Fibroblast of skin of right quadriceps (primary cell): ENCODE measurements at places on chromosomes 5 and 9.

DNA sequence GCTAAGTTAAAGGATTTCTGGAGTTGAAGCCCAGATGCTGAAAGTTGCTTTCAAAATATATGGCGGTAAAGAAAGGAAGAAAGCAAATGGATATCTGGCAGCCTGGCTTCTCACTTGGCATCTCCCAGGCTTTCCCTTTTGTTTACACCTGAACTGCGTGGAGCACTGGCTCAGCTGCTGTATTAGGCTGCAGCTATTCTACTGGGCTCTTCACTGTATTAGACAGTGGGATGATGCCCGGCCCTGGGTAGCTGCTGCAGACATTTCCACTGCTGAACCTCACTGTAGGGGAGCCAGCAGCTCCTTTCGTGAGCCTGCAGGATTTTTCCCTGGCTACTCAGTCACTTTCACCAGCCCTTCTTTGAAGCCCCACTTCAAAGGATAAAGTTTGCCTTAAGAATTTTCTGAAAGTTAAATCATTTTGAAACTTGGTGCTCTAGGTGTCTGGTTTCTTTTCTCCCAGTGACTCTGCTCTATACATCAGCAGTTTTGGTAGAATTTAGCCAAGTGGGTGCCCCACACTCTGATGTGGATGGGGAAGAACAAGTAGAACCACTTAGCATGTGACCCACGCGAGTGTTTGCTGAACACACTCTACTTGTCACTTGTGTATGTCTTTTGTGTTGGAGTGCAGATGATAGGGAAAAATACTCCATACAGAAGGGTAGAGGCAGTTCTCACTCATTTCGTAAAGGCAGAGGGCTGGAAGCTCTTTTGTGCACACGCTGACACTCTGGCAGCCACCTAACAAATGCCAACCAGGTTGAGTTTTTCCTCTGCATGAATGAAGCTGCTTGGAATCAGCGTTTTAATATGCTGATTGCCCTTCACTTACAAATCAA is 49.9 kb downstream of the C9orf152 start:
- DNase-seq: no peak

GRCh38 chr9:8346296-8346695 is 546.7 kb upstream of the DMAC1 start:
- peak; percentile 78 for DNase-seq

GRCh38 chr5:65981548-65981947 is 55.2 kb downstream of the ERBIN start:
- DNase-seq: no peak

DNA sequence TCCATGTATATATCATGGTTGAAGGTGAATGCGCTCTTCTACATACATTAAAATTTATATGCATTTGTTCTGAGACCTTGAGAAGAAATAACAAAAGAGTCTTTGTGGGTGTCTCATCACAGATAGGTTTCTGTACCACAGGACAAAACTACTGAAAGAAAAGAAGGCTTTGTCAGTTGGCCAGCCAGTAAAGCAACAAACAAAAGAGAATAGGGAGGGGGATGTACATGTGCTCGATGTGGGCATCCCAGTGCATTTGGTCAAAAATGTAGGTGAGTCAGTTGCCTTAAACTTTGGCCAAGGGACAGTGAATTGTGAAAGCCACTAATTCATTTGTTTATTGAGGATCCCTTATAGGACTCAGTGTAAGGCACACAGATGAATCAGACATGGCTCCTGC is 13.3 kb downstream of the RBM18 start:
- DNase-seq: no peak

DNA sequence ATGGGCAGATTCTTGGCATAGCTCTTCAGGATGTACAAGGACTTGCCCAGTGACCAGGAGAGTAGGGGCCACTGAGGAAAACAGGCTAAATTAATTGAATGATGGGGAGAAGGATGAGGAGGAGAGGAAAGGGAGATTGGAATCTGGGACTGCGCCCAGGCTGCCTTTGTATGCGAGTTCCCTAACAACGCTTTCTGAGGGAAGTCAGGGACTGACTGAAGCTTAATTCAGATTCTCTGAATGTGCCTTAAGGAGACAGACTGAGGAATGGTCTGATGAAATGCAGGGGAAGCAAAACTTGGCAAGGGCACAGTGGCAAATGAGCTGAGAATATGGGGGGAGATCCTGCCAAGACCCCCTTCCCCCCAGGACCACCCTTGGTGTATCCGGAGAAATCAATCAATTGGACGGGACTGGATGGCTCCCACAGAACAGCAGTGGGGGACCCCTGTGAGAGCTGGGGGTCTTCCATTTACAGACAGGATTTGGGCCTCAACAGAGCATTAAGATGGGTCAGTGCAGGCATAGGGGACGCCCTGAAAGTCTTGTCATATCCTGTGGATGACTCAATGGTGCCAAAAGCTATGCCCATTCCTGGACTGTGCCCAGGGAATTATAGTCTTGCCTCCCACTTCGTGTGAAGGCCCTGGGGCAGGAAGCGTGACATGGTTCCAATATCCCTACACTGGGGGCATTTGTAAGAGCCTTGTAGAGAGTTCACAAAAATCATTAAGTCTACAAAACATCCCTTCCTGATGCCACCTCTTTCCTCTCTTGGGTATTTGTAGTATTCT is 215.5 kb upstream of the TNC start:
- DNase-seq: no peak

DNA sequence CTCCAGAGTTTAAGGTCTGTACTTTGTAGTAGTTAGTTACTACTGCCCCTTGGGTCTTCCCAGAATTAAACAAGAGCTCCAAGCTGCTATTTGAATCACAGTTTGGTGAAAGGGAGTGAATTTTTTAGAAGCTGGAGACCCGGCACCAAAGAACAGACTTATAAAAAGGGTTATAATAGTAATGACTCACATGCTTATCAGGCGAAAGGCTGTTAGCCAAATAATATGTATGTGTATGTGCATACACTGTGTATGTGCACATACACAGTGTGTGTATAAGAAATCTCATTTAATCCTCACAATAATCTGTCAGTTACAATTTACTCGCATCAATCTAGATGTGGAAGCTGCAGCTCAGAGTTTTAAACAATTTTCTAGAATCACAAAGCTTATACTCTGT is 59.5 kb upstream of the ITGA1 start:
- DNase-seq: no peak
